Activated T-helper 2 cell treated with anti-CD3 and anti-CD28 coated beads, Interferon-gamma antibody, Interleukin-2, Interleukin-4, amounts not matched to agents 10 μg/mL and 5 μg/mL and 100 μg/mL, durations not matched to agents 14 hours and 24 hours and 36 hours (primary cell): ENCODE measurements at places on chromosomes 2 and 18.

GRCh38 chr18:13524811-13525210 is 201.5 kb downstream of the FAM210A start:
- DNase-seq = no peak

GRCh38 chr18:73099759-73100158 is 232.0 kb upstream of the NETO1 start:
- DNase-seq = no peak

- no peak for DNase-seq
These were observed 4.3 kb downstream of the CASP8 start for GRCh38 chr2:201264472-201265173.

GRCh38 chr18:111306-112014 is 46.9 kb upstream of the USP14 start:
- peak; percentile 62 for DNase-seq

- no peak for DNase-seq
These were observed 47.9 kb upstream of the PELI1 start for GRCh38 chr2:64192125-64192479.
